ENCODE measurements at places on chromosomes 1 and 21.
A peak's percentile ranks its signal among the peaks of the same experiment; 100 is the strongest.

DNA sequence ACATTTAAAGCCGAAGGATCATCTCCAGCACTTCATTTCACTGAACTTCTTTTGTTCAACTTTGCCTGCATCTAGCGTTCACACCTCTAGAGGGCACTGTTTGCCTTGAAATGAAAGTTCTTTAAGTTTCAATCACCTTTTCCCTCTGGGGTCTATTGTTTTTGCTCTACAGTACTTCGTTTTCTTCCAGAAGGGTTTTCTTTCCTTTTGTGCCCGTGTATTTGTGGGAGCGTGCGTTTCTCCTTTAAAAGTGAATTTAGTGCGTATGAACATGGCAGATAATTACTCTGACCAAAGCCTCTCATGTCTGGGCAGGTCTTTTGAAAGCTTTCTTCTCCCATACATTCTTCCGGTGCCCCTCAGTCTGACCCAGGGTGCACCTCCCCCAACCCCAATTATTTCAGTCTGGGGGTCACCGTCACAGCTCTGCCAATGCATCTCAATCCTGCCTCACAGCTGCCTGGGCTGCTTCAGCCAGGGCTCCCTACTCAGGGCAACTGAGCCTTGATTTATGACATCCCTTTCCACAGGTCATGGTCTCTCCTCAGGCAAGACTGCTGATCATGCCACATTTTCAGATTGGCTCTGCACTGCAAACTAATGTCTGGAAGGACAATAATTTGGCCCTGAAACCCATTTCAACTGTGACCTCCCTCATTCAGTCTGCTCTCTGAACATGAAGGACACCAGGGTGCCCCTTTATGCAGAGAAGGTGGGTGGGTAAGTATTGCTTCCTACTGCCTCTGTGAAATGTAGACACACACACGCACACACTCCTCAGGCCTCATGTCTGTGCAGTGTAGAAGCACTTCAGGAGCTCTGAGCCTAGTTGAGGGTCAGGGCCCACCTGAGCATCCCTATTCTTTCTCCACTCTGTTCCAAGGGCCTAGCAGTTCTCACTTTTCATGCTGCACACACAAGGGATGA is 88.6 kb downstream of the NUF2 start:
- peak; percentile 90 for DNase-seq

DNA sequence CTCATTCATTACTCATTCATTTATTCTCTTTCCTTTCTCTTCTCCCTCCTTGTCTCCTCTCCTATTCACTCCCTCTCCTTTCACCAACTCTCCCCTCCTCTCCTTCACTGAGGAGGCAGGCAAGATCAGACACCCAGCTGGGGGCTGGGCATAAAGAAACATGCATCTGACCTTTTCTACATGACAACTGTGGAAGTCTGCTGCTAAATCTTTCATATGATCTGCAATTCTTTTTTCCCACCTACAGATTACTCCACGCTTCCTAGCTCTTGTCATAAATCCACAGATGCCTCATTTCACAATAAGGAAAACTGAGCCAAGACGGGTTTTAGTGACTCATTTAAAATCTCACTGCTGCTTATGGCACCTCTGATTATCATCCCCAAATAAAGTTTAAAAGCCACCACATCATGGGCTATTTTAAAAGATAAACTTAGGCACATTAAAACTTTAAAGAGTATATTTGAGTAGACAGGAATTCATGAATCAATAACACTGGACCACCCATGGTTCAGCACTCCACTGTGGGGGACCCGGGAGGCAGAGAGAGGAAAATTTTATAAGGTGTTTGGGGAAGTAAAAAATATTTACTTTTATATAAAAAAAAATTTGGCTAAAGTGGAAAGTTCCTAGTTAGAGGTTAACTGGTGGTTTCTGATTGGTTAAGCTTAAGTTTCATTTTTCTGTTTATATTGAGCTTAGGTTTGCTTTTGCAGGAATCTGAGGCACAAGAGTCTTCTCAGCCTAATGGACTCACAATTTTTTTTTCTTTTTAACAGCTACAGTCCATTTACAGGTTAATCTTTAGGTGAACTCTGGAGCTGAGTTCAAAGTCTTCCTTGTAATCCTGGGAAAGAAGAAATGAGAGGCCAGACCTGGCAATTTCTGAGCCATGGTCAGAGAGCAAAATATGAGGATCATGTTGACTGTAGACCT is 55.8 kb upstream of the DNAH14 start:
- DNase-seq: no peak

- no peak for DNase-seq
Observed at GRCh38 chr1:46549697-46550681, 1.5 kb downstream of the KNCN start.

DNA sequence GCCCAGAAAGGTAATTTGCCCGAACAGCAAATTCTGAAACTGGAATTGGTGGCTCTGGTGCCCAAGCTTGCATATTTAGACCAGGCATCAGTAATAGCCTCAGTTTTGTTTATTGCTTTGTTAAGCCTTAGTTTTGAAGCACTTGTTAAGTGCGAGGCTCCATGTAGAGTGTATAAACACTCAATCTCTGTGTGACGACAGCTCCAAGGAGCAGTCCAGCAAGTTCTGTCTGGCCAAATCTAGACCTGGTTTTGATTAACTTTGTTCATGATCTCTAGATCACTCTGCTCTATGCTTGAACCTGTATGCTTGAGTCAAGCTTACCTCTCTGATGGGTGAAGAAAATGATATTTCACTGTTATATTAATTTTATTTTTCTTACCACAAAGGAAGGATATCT is 37.4 kb downstream of the DOP1B start:
- DNase-seq: no peak

GRCh38 chr1:64875606-64876005 is 90.7 kb downstream of the JAK1 start:
- no peak for DNase-seq
